ENCODE measurements at places on chromosomes 4 and X.

DNA sequence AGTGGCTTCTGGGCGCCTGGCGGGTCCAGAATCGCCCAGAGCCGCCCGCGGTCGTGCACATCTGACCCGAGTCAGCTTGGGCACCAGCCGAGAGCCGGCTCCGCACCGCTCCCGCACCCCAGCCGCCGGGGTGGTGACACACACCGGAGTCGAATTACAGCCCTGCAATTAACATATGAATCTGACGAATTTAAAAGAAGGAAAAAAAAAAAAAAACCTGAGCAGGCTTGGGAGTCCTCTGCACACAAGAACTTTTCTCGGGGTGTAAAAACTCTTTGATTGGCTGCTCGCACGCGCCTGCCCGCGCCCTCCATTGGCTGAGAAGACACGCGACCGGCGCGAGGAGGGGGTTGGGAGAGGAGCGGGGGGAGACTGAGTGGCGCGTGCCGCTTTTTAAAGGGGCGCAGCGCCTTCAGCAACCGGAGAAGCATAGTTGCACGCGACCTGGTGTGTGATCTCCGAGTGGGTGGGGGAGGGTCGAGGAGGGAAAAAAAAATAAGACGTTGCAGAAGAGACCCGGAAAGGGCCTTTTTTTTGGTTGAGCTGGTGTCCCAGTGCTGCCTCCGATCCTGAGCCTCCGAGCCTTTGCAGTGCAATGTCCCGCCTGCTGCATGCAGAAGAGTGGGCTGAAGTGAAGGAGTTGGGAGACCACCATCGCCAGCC lies at the start of gene ATOH1:
Gene ATOH1, plus strand, starts transcription at position 422 of the 663 bp plus-strand sequence. Its CDS starts 174 bp downstream, at position 596.
- DNase-seq, result no peak

- no peak for DNase-seq
These were observed 29.3 kb upstream of the TLR3 start for GRCh38 chr4:186039697-186040096.

GRCh38 chr4:4641661-4642495 lies 100.0 kb upstream of the STX18 start:
- DNase-seq, result no peak

DNA sequence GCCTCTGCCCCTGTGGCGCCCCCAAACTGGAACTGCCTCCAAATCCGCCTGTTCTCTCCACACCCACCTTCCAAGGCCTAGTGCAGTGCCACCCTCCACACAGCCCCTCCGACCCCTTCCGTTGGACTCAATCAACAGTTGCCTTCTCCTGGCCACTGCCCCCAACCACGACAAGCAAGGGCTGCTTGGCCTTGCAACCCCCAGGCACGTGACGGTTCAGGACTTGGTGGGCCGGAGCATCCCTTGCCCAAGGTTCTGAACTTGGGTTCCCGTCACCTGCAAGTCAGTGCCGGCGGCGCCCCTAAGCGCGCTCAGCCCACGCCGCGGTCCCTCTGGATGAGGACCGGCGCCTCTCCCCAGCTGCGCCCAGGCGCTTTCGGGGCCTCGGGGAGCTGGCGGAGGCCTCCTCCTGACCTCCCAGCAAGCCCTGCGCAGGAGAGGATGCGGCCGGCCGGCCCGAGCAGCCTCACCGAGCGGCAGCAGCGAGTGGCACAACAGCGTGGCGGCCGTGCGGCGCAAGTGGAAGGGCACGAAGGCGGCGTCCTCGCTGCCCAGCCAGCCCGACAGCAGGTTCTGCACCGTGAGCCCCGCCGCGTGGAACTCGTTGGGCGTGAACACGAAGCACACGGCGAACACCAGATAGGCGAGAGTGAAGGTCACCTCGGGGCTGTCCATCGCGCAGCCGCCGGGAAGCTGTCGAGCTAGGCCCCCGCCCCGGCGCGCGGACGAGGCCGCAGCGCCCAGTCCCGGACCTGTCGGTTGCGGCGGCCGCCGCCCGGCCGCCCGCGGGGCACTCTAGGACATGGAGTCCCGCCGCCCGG lies 750 bp downstream of the TMEM129 start:
- peak; percentile 38 for DNase-seq

DNA sequence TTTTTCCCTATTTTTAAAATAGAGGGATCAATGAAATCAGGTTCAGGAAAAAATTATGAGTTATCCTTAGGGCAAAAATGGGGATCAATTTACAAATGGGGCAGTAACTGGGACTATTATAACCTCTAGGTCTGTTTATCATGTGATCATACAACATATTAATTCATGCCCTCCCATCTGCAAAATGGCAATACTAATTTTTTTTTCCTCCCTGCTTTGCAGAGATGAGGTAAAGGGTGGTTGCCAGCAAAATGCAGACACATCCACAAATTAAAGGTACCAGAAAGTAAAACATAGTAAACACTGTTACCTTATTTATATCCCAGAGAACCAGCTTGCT lies 467 bp downstream of the HSD17B11 start:
- no peak for DNase-seq

- DNase-seq, result no peak
These were observed 1547.4 kb upstream of the TENM3 start for GRCh38 chr4:180695851-180696250.

DNA sequence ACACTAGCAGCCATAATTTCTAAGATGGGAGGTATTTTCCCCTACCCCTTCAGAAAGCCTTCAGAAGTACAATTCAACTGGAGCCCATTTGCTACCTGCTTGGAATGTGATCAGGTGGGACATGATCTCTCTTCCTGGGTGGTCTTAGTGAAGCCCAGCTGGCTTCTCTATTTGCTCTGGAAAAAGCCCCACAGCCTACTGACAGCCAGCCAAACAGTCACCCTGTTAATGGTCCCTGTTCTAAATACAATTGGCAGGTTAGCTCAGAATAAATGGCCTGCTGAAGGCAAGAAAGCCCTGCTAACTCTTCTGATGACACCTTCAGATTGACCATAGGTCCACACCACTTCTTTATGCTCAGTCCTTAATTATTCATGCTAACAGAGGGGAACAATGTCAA lies 39.9 kb downstream of the HS6ST2 start:
- DNase-seq, result no peak

- no peak for DNase-seq
These were observed 103.3 kb upstream of the KLHL13 start for GRCh38 chrX:118219866-118220265.

- no peak for DNase-seq
These were observed 16.1 kb upstream of the KLB start for GRCh38 chr4:39390603-39391002.

GRCh38 chrX:154398668-154399526 lies 720 bp downstream of the RPL10 start:
- DNase-seq, result peak; percentile 85

DNA sequence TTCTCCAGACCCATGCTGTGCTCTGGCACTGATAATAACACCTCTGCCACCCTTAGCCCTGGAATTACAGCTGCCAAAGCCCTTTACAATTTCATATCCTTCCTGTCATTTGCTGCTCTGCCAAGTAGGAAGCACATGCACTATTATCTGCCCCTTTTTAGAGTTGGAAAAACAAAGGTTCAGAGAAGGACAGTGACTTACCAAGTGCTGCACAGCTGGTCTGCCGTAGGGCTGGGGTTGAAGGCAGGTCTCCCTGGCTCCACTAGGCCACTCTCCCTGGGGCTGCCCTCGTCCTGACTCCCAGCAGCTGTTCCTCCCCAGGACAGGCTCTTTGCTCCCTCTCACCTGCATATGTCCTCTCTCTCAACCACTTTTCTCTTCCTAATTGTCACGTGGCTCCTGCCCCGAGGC lies 73.4 kb downstream of the ANAPC4 start:
- DNase-seq, result no peak

GRCh38 chr4:8676676-8677075 lies 84.1 kb downstream of the CPZ start:
- no peak for DNase-seq

- no peak for DNase-seq
These were observed 19.7 kb downstream of the CENPI start for GRCh38 chrX:101117701-101118100.

DNA sequence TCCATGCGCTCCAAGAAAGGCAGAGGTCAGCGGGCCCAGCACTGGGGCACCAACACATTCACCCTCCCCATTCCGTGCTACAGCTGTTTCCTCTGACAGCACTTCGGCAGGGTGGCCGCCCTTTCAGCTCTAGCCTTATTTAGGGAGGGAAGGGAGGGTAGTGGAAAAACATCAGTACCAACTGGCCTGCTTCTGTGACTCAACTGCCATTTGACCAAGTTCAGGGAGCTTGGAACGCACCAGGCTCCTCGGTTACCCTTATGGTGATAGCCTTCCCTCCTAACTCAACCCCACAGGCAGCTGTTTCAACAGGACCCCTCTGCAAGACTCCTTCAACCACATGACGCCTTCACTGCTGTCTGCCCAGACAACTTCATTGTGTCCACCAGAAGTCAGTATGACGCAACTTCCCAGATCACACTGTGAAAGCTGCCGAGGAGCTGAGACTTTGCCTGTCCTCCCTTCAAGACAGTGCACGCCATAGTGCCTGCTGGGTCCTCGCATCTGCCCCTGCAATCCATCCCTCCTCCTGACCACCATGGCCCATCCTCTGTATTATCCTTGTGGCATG lies 132.2 kb downstream of the AFAP1 start:
- no peak for DNase-seq

- no peak for DNase-seq
These were observed 389.5 kb upstream of the GRID2 start for GRCh38 chr4:91914176-91914804.

DNA sequence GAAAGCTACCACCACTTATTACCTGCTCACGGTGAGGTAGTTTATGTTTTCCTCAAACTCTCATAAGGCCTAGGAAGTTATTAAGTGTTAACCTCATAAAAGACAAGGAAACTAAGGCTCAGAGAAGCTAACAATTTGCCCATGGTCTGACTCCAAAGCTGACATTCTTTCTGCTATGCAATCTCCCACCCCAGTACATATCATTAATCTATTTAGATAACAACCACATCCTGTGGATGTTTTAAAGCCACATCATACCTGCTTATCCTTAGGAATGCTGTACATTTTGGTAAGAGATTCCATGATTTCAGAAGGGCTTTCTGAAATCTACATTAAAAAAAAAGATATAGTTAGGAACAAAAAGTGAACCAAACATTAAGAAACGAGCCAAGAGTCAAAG lies 55.4 kb downstream of the HUWE1 start:
- no peak for DNase-seq

DNA sequence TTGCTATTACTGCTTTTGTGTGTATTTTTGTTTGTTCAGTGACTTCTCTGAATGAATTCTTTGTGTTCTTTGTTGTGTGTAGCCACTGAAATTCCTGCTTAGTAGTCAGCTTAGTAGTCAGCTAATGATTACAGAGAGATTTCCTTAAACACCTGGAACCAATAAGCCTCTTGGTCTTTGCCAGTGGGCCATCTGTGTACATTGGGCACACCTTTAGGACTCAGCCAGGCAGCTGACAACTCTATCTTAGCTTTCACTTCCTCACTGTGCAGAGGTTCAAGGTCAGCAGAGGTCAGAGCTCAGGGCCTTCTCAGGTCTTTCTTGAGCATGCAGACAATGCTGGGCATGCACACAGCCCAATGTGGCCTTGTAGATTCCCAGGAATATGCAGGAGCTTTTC lies 59.3 kb downstream of the RWDD4 start:
- no peak for DNase-seq

GRCh38 chrX:9770319-9770718 lies 4.7 kb upstream of the GPR143 start:
- no peak for DNase-seq

DNA sequence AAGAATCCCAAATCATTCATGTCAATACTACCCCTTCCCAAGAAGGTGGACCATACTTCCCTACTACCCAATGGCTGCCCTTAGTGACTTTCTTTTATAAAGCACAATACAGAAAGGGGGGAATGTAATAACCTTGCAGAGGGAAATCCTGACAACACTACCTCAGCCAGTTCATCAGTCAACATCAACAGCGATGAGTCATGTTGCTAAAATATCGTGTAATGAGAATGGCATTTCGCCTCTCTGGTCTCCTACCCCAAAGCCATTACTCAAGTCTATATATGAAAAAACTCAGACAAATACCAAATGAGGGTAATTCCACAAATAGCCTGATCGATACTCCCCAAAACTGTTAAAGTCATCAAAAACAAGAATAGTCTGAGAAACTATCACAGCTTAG lies 3.3 kb upstream of the MAGEA8 start:
- DNase-seq, result no peak

DNA sequence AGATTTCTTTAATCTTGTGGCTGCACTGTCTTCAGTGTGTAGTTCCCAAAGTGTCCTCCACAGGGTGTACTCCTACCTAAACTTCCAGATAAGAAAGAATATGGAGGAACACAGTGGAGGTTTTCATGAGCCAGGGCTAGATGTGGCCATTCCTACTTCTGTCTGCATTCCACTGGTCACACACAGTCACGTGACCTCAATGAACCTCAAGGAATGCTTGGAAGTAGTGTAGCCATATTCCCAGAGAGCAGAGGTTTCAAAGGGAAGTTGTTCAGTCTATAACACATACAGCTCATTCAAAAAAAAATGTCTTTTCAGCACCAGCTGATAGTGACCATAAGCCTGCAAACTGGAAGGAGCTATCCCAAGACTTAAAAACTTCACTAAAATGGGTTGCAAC lies 53.6 kb downstream of the ASB9 start:
- DNase-seq, result no peak

DNA sequence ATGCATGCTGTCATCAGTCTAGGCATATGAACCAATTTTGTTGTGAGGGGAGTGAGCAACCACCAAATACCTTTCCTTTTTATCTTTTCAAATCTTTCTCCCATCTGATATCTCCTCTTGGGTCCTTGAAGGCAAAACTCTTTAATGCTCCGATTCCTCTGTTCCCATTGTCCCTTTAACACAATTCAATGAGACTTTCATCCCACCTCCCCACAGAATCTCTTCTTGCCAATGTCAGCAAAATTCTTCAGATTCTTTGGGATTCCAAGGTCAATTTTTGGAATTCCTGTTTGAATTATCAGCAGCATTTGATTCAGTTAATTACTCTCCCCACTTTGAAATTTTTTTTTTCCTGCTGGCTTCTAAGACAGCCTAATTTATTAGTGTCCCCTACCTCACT lies 232.7 kb downstream of the COX7B2 start:
- DNase-seq, result no peak

DNA sequence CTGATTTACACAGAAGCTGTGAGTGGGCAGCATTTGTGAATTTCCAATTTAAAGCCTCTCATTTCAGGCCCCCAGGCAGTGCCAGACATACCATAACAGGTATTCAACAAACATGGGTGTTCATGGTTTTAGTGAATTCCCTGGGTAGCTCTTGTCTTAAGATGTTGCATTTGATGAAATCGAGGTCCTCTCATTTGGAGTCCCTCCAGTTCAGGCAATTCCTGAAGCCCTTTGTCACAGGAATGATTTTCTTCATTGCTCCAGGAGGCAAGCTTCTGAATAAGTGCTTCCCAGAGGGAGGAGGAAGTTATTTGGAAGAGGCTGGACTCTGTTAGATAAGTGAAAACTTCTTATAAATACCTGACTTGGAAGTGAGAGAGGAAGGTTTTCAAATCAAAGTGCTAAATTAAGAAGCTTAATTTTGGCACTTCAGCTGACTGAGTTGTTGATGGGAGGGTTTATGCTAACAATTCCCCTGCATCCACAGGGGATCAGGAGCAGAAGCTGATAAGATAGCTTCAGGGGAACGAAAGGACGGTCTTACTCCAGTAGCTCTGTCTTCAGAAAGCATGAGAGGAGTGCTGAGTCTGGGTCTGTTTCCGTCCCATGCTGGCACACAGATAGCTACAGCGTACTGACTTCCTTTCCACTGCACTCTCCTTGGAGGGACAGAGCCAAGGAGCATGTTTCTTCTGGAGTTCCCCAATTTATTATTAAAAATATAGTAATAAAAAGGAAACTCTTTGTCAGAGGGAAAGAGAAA lies 543.1 kb downstream of the GBA3 start:
- DNase-seq, result no peak

- DNase-seq, result no peak
These were observed 10.2 kb upstream of the SUPT20HL1 start for GRCh38 chrX:24350217-24350616.
